ENCODE measurements at places on chromosomes 3 and 15.

GRCh38 chr15:91183596-91183995, 83.5 kb downstream of the SV2B start:
- DNase-seq: no peak

GRCh38 chr3:143109861-143110260, 9.7 kb upstream of the CHST2 start:
- no peak for DNase-seq

- no peak for DNase-seq
Measured at GRCh38 chr3:173553635-173554280, 156.2 kb downstream of the NLGN1 start.

DNA sequence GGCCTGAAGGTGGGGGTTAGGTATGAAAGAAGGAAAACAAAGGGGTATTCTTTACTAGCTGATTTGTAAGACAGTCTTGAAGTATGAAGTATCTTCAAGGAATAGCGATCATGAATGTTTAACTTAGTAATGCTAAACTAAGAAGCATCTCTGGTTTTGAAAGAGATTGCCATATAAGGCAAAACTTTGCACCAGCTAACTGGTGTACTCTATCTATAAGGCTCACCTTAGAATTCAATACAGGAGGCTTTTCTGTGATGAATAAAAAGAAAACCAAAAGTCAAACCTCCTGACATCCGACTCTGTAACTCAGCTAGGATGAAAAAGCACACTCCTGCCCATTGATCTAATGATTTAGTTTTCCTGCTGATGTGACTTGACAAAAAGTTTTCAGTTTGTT, 54.7 kb downstream of the FOXP1 start:
- no peak for DNase-seq

DNA sequence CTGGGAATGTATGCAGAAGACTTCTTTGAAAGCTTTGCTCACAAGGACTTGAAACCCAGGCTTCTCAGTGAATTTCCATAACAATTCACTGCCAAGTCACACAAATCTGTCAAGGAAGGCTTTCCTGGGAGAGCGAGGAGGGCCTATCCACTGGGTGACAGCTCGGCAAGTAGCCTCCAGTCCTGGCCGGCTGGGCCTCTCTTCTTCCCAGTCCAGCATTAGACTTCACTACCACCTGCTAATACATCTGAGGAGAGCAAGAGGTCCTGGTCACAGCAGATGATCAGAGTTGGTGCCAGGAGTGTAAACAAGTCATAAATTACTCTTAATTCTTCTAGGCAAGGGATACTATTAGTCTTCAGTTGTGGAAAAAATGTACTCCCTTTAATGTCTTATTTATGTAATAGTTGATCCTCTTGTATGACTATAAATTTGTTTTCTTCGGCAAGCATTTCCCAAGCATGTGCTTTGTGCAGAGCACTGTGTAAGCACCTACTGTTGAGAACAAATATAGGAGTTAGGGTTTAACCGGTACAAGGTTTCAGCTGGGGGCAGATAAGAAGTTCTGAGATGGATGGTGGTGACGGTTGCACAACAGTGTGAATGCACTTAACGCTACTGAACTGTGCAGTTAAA, 162.9 kb downstream of the VGLL4 start:
- DNase-seq: no peak

DNA sequence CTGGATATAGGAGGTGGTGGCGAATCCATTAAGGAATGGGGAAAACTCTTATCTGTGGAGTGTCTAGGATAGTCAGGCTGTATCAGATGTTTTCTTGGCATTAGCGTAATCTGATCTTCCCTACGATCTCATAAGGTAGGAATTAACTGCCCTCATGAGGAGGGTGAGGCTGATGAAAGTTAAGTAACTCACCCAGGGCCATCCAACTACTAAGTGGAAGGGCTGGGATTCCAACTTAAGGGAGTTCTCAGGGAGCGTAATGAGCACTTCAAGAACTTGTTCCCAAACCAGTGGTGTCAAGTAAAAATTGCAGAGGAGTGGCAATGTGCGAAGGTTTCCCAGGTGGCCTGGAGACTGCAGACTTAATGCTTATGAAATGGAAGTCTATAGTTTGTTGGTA, 55.9 kb upstream of the OSBPL11 start:
- no peak for DNase-seq

- no peak for DNase-seq
Measured at GRCh38 chr3:195767792-195768191, 43.9 kb downstream of the MUC4 start.

- DNase-seq: no peak
Measured at GRCh38 chr15:48395521-48396011, 64.3 kb downstream of the DUT start.

DNA sequence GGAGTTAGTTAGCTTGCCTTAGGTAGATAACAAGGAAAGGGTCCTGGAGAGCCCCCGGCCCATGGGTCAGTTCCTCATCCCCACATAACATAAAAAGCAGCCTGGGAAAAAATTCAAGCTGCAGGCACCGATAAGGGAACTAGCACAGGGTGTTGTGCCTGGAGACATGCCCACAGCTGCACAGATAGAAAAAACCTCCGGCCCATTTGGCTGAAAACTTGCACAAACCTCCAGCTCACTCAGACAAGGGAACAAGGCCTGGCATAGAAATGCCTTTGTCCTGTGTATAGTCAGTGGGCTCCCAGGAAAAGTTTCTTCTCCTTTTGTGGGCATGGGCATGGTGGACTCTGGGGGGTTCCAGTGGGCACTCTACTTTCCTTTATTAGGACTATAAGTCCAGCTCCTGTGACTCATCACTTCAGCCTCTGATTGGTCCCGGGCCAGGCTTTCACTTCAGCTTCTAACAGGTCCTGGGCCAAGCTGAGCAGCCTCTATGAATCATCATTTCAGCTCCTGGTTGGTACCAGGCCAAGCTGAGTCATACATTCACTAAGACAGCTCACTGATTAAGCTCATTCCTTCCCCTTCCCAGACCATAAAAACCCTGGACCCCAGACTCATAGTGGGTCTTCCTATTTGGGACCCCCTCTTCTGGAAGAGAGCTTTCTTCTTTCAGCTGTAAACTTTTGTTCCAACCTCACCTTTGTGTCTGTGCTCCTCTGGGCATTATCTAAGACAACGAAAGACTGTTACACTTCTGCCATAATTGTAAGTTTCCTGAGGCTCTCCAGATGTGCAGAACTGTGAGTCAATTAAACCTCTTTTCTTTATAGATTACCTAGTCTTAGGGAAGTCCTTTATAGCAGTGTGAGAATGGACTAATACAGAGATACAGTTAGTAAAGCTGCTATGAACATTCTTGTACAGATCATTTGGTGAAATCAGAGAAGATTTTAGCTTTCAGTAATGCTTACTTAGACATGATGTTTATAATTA, 348.0 kb upstream of the DPPA4 start:
- DNase-seq: no peak

- no peak for DNase-seq
Measured at GRCh38 chr3:184148076-184148475, 7.1 kb upstream of the DVL3 start.

DNA sequence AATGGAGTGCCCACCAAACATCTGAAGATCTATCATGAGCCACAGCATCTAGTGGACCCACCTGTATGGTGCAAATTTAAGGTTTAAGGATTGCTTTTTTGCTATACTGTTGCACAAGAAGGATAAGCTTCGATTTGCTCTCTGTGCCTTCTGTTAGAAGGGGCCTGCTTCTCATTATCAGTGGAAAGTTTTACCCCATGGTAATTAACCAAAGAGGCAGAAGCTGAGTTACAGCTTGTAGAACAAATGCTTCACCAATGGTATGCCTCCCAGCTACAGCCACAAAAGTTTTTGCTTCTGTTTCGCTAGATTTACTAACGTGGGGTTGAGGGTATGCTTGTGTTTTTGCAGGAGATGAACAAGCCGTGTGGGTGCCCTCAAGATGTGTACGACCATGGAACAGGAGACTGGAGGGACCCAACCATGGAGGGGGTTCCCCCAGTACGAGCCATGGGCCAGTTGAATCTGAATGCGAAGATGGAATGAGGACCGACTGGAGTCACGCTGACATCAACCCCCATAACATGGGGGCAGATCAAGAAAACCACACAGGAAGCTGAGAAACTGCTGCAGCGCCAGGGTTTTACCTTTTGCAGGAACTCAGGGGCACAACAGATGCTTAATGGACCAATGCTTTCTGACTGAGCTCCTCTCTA, 43.5 kb downstream of the ACAD9 start:
- peak; percentile 38 for DNase-seq

- no peak for DNase-seq
Measured at GRCh38 chr3:11600501-11601282, 43.0 kb downstream of the VGLL4 start.

GRCh38 chr3:58234516-58234931, 3.1 kb upstream of the ABHD6 start:
- DNase-seq: no peak

DNA sequence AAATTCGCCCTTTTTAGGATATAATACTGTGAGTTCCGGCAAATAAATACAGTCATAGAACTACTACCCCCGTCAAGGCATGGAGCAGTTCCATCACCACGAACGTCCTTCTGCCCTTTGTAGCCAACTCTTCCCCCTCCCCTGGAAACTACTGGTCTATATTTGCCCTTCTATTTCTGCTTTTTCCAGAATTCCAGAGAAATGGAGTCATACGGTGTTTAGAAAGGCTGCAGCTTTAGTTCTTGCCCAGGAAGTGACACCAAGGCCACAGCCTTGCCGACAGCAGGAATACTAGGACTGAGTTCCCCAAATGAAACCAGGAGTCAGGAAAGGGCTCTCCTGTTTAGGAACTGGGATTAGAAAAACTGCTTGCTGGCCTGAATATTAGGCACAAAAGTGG, 291.2 kb downstream of the FAM43A start:
- no peak for DNase-seq

GRCh38 chr3:133563186-133563591, 10.3 kb upstream of the CDV3 start:
- no peak for DNase-seq

DNA sequence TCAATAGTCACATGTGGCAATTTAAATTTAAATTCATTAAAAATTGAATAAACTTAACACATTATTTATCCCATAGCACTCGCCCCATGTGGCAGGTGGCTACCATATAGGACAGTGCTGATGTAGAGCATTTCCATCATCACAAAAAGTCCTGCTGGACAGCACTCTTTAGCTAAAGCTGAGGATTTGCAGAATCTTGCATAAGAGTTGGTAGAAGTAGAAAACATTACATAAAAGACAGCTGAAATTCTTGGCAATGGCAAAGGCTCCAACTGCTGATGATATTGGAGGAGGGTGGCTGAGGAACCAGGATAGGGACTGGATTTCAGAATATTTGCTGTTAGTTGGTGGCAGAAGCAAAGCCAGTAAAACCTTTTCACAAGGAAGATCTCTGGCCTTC, 230.7 kb upstream of the SATB1 start:
- DNase-seq: no peak
